ENCODE measurements at places on chromosomes 4 and X.

- no peak for DNase-seq
These were observed 13.2 kb downstream of the ZDHHC9 start for GRCh38 chrX:129830494-129830893.

GRCh38 chr4:105709081-105709450, 482 bp downstream of the GSTCD start:
- no peak for DNase-seq

- no peak for DNase-seq
These were observed 16.3 kb upstream of the IDS start for GRCh38 chrX:149521438-149521837.

DNA sequence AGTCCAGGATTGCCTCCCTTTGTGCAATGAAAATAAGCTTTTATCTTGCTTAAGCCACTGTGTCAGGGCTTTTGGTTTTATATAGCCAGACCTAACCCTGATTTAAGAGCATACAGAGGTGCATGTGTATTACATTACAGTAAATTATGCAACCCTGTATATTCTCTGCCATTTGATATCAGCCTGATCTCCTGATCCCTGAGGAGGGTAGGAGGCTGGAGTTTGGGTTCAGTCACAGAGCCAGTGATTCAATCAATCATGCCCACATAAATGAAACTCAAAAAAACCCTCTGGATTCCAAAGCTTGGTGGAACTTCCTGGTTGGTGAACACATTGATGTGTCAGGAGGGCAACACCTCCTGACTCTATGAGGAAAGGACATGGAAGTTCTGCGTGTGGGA, 7.3 kb upstream of the KLHL8 start:
- no peak for DNase-seq

DNA sequence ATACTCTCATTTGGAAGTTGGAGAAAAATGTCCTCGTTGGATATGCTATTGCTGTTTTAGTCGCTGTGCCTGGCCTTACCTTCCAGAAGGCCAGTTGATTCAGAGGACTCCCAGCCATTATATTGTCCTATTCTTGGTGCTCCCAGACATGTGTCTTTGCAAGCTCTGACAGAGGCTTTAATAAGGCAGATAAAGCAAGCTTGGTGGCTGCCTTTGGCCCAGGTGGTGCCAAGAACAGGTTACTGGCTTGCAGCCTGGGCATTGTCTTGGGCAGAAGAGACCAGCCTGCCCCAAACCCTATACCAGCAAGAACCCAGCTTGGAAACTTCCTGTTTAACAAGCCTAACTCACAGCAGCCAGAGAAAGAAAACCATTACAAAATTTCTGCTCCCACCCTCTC, 16.9 kb downstream of the RAI2 start:
- DNase-seq: no peak

DNA sequence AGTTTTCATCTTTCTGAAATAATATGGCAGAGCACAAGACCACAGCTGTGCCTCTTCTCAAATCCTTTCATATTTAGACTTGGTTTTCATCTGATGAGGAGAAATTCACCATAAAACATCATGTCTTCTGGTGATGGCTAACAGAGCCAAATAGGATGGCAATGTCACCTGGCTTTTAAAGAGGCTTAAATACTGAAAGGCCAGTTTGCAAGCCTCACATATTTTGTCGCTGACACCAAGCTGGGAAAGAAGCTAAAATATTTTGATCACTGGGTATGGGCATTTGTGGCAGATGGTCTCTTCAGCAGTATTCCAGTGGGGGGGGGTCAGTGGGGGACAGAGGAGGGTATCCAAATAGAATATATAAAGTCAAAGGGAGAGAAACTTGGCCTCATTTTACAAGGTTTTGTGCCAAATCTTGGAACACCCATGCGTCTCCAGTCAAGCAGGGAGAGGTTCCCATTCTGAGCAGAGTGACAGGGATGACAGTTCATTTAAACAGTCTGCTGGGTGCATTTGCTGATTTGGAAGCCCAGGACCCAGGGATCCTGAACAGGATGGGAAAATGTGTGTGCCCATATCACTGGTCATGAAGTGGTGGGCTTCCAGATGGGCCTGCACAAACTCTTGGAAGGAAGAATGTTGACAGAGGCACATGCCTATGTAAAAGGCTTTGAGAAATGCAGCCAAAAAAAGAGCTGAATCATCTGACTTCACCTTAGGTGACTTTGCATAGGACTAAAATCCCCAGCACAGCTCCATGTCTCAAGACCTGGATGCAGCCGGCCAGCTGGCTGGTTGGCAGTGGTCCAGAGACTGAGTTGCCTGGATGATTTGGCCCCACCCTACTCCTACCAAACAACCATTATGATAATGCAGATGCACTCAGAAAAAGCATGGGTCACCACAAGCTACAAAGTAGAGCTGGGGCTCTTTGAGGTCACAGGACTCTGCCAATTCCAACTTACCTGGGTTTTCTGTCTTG, 484.4 kb upstream of the NR3C2 start:
- DNase-seq: no peak

- no peak for DNase-seq
These were observed 6.2 kb upstream of the C4orf50 start for GRCh38 chr4:6024313-6024960.

DNA sequence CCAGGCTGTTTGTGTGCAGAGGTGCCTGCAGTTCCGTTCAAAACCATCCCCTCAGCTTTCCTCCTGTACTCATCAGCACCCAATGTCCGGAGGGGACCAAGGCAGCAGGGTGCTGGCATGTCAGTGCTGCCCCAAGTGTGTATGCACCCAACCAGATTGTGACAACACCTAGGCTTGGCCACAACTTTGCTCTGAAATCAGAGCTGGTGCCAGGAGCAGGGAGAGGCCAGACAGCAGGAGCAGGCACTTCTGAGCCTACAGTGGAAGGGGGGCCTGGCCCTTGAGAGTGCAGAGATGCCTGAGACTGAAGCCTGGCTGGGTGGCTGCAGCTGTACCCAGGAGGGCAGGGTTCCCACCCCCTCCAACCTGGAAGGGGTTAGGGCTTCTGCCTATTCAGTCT, 56.5 kb upstream of the RASGEF1B start:
- DNase-seq: no peak

DNA sequence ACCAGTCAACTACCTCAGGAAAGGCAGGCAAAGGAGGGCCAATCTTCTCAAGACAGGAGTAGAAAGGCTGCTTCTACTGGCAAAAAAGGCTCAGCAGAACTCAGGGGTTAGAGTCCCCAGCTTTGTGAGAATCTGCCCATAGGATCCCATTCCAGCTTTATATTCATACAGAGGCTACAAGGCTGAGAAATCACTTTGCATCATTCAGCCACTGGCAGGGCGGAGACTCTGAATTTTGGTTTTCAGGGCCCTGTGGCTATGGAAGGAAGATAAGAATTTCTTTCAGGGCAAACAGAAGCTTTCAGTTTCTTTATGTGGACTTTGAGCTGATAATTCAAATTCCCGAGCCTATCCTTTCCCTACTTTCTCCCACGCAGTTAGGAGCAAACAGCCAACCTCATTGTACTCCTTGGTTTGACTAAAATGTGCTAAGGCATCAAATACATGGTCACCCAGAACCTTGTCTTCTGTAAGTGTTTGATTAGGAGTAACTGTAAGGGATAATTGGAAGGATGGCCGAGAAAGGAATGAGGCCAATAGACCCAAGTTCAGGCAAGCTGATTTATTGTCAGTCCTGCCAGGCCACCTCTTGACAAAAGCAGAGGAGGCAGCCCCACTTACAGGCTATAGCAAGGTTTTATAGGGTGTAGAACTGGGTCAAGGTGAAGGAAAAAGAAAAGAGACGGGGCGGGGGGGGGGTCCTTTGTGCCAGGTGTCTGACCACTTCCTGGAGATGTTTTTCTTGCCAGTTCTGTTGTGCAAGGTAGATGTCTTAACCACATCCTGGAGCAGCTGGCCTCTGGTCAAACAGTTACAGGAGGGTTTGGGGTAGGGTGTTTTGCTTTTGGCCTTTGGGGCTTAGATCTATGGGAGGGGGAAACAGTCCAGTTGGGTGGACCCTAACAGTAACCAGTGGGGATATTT, 165.3 kb upstream of the PPP1R2C start:
- no peak for DNase-seq

DNA sequence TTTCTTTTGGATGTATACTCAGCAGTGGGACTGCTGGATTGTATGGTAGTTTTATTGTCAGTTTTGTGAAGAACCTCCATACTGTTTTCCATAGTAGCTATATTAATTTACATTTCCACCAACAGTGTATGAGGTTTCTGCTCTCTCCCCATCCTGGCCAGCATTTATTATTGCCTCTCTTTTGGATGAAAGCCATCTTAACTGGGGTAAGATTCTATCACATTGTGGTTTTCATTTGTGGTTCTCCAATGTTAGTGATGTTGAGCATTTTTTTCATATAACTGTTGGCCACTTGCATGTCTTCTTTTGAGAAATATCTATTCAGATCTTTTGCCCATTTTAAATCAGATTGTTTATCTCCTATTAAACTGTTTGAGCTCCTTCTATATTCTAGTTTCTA, 27.6 kb downstream of the QRFPR start:
- DNase-seq: no peak

DNA sequence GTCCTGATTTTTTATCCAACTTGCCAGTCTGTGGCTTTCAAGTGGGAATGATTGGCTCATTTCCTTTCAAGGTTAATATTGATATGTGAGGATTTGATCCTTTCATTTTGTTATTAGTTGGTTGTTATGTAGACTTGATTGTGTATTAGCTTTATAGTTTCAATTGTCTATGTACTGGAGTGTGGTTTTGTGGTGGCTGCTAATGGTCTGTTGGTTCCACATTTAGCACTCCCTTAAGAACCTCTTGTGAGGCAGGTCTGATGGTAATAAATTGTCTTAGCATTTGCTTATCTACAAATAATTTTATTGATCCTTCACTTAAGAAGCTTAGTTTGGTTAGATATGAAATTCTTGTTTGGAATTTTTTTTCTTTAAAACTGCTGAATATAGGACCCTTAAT, 190.6 kb downstream of the CPXCR1 start:
- no peak for DNase-seq

- DNase-seq: no peak
These were observed 190.6 kb upstream of the NEIL3 start for GRCh38 chr4:177119021-177119471.

DNA sequence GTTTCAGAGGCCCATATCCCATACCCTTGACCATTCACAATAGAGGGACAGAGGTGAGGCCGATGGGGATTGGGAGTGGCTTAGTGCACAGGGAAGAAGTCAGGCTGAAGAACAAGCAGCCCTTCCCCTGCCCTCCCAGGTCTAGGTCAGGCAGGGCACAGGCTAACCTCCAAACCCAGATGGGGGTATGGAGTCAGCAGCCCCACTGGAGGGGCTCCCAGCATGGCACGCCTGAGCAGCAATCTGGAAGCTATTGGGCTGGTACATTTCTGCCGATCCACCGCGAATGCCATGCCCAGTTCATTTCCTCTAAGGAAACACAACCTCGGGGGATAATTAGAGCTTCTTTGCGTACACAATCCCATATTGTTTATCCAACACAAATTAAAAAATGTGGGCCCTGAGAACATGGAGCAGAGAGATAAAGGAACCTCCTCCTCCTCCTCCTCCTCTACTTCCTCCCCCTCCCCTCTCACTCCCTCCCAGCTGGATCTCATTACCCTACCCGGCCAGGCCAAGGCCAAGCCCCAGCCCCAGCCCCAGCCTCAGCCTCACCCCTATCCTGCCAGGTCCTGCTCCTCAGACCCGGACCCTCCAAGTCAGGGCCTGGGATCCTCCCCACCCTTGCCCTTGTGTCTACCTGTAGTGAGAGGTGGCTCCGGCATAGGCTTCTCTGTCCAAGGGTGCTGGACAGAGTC, 83.0 kb downstream of the PJA1 start:
- DNase-seq: no peak

GRCh38 chrX:45845142-45845541, 644.5 kb upstream of the DIPK2B start:
- no peak for DNase-seq

DNA sequence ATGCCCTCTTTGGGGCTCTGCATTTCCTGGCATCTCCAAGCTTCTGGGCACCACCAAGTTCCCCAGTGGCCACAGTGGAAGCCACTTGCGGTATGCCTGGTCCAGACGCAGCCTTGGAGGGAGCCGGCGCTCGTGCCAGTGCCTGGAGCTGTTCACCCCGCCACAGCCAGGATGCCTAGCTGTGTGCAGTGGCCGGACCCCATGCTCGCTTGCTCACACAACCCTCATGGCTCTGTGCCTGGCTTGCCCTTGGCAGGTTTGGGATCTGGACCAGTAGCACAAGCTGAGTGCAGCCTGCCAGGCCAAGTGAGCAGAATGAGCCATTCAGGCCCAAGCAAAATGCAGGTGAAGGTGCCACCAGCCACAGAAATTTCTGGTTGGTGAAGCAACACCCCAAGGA, 283.5 kb downstream of the EVC2 start:
- DNase-seq: no peak

DNA sequence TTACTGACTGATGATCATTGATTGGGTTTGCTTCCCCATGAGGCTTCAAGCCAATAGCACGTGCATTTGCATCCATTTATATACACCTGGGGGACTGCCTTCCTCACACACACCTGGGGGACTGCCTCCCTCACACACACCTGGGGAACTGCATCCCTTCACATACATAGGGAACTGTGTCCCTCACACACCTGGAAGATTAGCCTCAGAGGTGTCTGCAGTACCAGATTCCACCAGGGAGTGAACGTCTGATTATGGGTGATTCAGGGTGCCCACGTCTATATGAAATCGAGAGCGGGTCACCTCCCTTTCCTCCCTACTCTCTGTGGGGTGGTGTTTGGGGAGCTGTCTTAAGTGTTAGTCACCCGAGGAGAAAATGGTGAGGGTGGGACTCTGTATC, 16.9 kb downstream of the CD99 start:
- no peak for DNase-seq

DNA sequence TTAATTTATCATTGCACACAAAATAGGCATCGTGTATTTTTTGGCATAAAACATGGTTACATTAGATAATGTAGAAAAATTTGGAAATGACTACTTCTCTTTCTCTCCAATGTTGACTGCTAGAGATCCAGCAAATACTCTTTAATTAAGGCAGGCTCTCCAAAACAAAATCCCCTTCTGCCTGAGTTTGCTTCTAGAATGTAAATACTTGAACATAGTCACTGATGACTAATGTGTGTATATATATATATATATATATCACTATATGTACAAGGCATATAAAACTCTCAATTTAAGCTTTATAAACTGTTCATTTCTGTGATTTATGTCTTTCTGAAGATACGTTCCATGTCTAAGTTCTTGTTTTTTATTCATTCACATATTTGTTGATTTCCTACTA, 67.2 kb upstream of the CAMK2D start:
- DNase-seq: no peak

GRCh38 chr4:39043861-39044363, 11.7 kb upstream of the TMEM156 start:
- no peak for DNase-seq

DNA sequence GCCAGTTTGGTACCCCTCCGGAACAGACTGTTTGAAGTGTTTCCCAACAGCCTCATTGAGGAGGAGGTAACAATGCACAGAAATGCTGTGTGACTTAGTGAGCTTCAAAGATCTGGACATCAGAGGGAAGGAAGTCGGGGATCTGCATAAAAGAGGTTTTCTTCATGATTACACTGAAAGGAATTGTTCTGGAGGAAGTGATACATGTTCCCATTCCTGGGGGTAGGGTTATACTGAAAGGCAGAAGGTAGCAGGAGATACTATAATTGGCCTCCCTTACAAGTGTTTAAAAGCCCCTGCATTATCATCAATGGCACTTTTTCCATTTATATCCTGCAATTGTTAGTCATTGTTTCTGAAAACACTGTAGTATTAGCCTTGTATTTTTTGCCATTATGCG, 94.0 kb upstream of the DKK2 start:
- no peak for DNase-seq

- DNase-seq: no peak
These were observed 104.8 kb upstream of the CXCL13 start for GRCh38 chr4:77500801-77501200.

Measured in activated T-helper 9 cell treated with anti-CD3 and anti-CD28 coated beads, Interleukin-2, amount 50 U/mL, for 16 hours (primary cell).